Mesendoderm (in vitro differentiated cells): ENCODE measurements at places on chromosomes 12 and 14.
A peak's percentile ranks its signal among the peaks of the same experiment; 100 is the strongest.

DNA sequence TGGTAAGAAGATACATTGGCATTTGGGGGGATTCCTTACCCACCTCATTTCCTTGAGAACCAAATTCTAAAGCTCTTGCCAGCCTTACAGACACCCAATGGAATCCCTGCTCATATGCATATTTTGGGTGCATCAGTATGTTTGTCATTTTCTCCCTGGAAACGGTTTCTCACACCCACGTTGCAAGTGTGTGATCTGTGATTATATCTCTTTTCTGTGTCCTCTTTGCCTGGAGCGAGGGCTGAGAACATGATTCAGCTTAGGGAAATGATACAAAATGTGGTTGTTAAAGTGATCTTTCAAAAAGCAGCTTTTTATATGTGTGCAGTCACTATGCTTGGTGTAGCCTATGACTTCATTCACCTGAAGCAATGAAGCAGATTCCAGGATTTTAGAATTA is 52.0 kb downstream of the KCNMB4 start:
- DNase-seq: peak; percentile 69

GRCh38 chr12:115597157-115597712 is 680.3 kb downstream of the MED13L start:
- peak; percentile 54 for DNase-seq

DNA sequence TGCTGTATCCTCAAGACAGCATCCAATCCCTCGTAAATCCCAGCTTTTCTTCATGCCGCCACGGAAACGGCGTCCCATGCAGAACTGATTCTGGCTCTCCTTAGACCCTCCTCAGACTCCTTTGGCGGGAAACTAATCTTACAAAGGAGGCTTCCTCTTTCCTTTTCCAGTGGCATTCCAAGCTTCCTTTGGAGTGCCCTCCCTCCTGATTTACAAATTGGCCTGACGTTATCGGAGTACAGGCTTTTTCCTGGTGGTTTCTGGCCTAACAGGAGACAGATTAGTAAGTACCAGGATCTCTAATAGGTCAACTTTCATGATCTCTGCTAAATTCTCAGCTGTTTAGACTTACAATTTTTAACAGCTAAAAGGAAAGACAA is 1.3 kb upstream of the ZDHHC17 start:
- DNase-seq: peak; percentile 96

- no peak for DNase-seq
These were observed 33.1 kb upstream of the ETFBKMT start for GRCh38 chr12:31626270-31626995.

GRCh38 chr12:49874142-49874897 is 29.4 kb downstream of the FAIM2 start:
- no peak for DNase-seq

- DNase-seq: no peak
These were observed 253.7 kb downstream of the MSRB3 start for GRCh38 chr12:65532162-65532561.

GRCh38 chr12:8513256-8513655 is at the start of gene CLEC4D:
CLEC4D (plus strand) TSS chr12:8513503; CDS start chr12:8513733, 230 bp downstream.
- DNase-seq: no peak

- DNase-seq: no peak
These were observed 331.7 kb downstream of the SOX5 start for GRCh38 chr12:23617749-23618148.

- no peak for DNase-seq
These were observed 257.5 kb upstream of the HMGA2 start for GRCh38 chr12:65566751-65567150.
